ENCODE measurements at places on chromosomes 16 and 17.

DNA sequence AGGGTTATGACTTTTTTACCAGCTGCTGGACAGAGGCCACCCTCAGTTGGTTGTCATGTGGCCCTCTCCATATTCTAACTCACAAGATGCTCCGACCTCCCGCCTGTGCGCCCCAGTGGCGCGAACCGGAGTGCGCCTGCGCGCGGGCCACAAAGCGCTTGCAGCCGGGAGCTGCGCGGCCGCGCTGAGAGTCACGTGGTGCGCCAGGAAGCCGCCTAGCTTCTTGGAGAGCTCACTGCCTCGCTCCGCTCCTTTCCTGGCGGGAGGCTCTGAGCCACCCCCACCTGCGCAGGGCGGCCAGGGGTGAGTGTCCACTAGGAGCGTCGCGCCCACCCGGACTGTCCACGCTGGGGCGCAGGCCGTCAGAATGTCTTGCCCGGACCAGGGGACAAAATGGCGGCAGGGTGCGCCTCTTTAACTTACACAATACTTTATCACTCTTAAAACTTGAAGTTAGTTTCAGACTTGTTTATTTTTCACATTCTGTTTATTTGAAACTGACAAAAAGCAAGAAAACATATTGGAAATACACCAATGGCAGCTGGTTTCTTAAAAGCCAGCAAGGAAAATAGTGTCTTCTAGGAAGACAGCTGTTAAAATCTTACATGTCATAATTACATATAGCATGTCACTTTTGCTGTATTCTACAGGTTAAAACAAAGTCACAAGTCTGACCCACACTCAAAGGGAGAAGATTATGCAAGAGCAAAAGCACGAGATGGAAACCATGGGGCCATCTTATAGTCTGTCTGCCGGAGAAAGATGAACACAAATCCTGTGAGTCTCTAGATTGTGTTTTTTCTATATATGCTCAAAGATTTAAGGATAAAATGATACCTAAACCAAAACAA, 357.9 kb downstream of the CNTNAP4 start:
- no peak for DNase-seq

GRCh38 chr17:27585792-27586191, 45.2 kb upstream of the LGALS9 start:
- no peak for DNase-seq

DNA sequence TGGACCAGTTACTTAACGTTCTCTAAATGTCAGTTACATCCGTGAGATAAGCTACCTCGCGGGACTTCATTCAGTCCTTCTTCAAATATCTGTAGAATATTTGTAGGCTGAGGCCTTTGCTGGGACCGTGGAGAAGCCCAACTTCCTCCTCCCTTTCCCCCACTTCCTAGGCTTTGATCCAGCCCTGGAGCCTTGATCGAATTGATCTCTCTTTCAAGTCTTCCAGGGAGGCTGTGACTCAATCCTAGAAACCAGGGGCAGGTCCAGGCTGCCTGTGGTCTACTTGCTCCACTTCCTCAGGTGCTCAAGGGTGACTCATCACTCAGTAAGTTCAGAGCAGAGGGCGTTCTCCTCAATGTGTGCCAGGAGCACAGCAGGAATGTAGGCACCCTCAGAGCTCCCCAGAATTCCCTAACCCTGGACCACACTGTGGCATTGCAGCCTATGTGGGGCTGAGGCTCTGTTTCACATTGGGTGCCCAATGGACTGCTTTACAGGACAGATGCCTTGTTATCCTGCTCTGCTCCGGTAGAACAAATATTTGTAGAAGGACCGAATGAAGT, 11.2 kb upstream of the CEP20 start:
- DNase-seq, result no peak

DNA sequence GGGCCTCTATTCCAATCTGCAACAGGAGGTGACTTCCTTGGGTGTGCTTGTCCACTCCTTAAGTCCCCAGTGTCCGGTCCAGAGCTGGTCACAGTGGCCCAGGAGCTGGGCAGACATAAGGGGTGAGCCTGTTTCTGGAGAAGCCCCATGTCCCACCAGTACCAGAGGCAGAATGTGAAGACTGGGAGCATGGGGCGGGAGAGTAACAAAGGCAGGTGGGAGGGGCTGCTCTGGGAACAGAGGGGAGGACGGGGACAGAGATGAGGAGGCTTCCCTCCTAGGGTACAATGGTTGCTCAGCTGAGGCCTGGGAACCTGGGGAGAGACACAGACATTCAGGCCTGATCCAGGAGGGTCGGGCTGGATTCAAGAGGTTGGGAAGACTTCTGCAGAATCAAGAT, 323.3 kb upstream of the TNRC6C start:
- DNase-seq, result no peak

DNA sequence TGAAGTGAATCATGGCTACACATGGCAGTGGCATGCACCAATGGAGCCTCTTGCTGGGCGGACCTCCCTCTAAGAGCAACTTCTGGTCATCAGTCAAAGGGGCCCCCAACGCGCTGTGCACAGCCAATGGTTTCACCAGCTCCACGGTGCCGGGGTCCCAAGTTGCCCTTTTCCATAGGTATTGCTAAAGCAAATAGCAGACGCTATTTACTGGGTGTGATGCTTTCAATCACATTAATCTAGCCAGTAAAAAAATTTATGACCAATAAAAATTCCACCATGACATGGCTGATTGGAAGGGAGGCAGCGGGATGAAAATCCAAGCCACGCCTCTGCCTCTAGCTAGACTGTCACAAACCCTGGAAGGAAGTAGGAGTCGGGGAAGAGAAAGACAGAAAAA, 680.3 kb upstream of the SOX9 start:
- DNase-seq, result no peak

- DNase-seq, result no peak
Measured at GRCh38 chr16:81008505-81008789, 1.4 kb downstream of the CENPN start.

- no peak for DNase-seq
Measured at GRCh38 chr16:11494433-11494832, 92.3 kb downstream of the LITAF start.

DNA sequence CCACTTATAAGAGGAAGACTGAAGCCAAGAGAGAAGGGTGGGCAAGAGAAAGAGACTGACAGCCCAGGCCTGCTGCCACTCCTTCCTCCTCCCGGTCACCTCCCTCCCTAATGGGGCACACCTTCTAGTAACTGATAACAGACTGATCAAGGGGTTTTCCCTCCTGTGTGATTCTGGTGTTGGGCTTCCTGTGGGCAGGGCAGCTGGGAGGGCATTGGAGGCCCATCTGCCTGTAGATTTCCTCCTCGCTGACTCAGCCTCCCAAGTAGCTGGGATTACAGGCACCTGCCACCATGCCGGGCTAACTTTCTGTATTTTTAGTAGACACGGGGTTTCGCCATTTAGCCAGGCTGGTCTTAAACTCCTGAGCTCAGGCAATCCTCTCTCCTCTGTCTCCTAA, 16.2 kb downstream of the CA4 start:
- no peak for DNase-seq

- DNase-seq, result no peak
Measured at GRCh38 chr16:71796501-71797097, 12.0 kb downstream of the AP1G1 start.

DNA sequence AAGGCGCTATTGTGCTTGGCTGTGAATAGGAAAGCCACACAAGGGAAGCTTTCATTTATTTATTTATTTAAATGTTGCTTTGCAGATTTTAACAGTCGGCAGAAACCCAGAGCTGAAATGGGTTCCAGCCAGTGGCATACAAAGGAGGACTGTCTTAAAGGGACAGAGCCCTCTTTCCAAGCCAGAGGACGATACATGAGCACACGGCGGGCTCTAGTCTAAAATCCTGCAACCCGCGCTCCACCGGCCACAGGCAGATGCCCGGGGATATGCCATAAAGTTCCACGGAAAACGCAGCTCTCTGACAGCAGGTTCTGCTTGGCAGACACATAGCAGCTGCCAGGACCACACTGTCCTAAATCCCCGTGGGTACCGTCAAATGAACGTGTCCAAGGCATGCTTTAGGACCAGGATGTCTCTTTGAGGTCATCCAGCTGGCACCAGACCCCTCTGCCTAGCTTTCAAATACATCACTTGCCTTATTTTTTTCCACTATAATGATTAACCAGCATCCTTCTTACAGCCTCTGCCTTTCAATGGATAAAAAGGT, 64.6 kb downstream of the CYTH1 start:
- no peak for DNase-seq
